ENCODE measurements at places on chromosomes 2 and 18.
A peak's percentile ranks its signal among the peaks of the same experiment; 100 is the strongest.

DNA sequence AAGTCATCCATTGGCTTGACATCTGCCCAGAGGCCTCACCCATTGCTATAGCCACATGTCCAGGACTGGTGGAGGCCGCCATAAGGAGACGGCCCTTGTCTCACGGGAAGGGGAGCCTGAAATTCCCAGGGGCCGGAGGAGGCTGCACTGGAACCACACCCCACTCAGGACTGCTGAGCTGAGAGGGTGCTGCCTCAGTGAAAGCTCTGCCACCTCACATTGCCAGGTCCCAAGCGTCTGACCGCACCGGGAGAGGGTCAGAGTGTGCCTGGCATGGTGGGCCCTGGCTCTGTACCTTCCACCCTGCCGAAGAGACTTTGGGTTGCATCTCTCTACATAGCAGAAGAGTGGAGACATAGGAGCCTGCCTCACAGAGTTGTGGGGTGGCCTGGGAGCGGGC, 134.1 kb upstream of the GLI2 start:
- no peak for DNase-seq

DNA sequence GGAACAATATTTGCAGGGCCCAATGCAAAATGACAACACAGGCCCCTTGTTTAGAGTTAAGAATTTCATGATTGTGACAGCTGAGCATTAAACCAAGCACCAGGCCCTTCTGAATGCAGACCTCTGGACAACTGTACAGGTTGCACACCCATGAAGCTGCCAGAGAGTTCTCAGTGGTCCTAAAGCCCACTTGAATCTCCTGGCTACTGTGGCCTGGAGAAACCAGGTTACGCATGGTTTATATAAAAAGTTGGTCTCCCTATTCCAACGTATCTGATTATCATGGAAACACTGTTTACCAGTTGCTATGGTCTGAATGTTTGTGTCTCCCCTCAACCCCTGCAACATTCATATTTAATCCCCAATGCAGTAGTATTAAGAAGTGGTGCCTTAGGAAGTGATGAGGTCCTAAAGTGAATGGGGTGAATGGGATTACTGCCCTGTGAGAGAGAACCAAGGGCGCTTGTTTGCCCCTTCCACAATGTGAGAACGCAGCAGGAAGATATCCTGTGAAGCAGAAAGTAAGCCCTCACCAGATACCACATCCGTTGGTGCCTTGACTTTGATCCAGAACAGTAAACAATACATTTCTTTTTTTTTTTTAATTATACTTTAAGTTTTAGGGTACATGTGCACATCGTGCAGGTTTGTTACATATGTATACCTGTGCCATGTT, 48.0 kb upstream of the ANXA4 start:
- DNase-seq: peak; percentile 70

DNA sequence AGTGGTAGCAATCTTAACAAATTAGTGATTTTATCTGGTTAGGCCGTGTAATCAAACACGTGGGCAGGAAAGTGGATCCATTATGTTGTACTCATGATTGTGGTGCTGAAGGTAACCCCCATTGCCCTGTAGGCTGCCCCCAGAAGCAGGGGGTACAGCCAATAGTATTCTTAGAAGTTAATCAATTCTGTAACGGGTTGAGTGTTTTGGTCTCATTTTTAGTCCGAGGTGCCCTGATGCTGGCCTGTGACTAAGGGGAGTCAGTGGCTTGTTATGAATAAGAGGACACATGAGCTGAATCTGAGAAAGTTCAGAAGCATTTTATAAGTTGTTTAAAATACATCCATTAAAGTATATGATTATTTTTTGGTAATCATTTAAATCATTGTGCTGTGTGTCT, 8.6 kb downstream of the EPAS1 start:
- DNase-seq: no peak

DNA sequence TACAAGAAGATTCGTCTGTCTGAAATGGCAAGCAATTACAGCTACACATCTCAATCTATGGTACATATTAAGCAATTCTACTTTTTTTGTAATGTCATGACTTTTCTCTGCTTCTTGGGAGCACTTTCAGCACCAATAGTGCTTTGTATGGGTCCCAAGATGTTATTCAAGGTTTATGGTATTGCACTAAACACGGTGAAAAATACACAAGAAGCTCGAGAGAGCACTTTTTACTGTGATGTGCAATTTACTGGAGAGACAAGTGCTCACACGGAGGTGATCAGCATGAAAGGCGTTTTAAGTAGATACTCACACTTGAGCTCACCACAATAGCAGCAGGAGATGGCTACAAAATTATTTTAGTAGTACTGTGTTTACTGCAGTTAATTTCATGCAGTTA, 783.6 kb downstream of the CBLN2 start:
- no peak for DNase-seq

- DNase-seq: no peak
Observed at GRCh38 chr2:29829841-29830240, 91.5 kb downstream of the ALK start.

Data from GM12865 (cell line).